ENCODE measurements at places on chromosomes 2 and 18.

GRCh38 chr18:8795586-8796325, 90.4 kb downstream of the MTCL1 start:
- no peak for DNase-seq

- DNase-seq = no peak
Measured at GRCh38 chr2:37875403-37875906, 49.6 kb upstream of the RMDN2 start.

DNA sequence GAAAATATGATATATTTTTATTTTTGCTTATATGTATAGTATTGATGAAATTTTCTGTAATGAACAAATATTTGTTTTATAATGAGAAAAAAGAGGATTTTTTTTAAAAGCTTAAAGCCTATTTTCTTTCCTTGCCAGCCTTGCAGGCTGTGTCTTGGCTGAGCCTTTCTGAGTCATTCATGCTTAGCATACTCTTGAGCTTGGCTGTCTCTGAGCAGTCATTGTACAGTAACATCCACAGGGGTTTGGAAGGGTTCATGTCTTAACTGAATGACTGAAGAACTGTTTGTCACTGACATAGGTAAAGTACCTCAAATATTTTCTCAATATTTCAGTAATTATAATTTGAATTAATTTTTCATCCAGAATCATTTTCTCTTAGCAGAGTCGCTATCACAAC, 49.3 kb downstream of the GPR39 start:
- no peak for DNase-seq

GRCh38 chr18:2853926-2854664, 7.3 kb downstream of the EMILIN2 start:
- no peak for DNase-seq

GRCh38 chr2:148876202-148876594, 1.2 kb downstream of the KIF5C start:
- no peak for DNase-seq

DNA sequence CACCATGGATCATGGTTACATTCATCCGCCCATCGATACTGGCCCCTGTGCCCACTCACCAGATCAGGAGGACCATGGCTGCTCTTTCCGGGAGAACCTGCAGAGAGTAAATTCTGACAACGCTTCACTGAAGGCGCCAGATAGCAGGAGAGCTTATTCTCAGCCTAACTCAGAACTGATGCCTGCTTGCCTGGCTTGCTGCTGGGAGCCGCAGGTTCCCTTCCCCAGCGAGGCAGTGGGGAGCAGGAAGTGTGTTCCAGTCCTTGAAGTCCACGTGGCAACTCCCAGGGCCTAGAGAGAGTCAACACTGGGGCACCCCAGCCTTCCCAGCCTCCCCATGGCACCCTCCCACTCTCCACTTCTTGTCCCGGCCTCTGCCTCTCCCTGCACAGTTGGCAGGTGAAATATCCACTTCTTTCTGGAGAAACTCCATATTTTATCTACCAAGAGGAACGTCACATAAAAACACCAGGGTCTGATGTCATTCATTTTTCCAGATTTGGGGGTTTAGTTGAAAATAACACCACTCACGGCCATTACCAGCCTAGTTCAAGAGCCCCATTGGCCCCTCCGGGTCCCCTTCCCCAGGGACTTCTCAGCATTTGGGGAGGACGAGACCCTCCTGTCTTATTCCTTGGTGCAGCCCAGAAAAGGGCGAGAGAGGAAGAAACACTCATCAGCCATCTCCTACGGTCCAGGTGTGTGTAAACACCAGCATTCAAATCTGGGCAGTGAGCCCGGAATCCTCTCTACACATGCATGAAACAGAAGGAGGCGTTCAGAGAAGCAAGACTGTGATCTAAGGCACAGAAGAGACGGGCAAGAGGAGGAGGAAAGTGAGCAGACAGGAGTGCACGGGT, 3.5 kb upstream of the TUBB6 start:
- no peak for DNase-seq

DNA sequence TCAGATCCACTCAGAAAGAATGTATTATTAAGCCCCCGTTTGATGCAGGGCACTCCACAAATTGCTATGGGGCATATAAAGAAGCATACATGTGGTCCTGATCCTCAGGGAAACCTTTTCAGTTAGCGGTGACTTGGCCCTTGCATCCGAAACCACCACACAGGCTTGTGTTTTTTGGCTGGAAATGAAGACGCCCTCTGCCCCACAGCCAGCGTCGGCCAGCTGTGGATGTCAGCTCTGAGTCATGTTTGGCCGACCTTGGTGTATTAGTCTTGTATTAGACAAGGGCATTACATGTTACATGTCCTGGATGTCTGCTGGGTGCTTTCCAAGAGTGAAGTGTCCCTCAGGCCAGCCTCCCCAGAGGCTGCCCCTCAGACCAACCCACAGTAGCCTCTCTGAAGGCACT, 107.6 kb upstream of the MAP3K20 start:
- peak; percentile 52 for DNase-seq

DNA sequence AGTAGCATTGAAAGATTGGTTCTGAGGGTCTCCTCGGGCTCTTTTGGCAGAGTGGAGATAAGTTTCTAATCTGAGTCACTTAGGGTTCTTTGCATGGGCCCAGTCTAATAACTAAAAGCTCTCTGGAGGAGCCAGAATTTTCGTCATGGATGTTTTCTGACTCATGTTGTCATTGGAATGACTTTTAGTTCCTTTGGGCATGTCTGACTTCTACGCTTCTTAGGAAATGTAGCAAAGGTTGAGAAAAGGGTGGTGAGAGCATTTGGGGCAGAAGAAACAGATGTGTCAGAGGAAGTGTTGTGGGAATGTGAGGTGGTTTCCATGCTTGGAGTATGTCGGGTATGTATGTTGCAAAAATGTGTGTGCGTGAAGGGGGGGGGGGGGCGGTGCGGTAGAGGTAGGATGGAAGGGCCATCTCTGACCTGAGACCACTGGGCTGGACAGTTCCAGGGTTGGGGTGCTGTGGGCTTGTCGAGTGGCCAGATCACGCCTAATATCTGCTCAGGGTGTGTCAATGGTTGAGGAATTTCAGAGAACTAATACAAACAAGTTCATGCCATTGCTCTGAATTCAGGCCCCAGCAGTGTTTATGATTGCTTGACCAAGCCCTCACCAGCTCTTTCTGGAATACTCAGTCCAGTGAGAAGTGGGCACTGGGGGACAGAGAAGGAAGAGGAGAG, 26.9 kb downstream of the KLHL29 start:
- no peak for DNase-seq

DNA sequence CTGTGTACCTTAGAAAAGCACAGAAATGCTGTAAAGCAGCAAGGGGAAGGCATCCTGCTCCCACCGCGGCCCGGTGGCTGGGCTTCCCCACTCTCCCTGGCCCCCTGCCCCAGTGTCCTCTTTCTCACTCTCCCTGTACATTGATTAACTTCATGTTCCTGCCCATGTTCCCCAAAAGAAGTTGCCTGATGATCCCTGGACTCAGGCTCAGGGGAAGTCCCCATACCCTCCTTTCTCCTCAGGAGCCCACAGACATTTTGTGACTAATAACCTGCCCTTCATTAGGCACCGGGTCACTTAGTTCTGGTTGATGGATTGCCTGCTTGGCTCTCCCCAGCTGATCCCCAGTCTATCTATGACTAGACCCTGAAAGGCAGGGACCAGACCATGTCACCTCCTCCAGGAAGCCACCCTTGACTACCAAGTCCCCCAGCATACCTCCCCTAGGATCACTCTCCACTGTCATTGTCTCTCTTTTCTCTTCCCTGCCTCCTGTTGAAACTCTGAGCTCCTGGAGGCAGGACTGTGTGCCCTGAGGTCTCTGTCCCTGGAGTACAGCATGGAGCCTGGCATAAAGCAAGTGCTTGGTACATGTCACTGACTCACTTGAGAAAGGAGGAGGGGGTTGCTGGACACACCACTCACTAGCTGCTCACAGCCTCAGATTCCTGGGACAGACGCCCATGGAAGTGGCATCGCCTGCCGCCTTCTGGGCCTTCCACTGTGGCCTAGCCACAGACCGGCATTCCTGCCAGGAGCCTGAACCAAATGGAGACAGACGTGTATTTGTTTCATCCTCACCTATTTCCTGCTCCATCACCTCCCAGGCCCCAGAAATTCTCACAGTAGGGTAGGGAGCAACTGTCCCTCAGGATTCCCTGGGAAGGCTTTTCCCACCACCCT, 13.5 kb downstream of the MALL start:
- DNase-seq = peak; percentile 33

DNA sequence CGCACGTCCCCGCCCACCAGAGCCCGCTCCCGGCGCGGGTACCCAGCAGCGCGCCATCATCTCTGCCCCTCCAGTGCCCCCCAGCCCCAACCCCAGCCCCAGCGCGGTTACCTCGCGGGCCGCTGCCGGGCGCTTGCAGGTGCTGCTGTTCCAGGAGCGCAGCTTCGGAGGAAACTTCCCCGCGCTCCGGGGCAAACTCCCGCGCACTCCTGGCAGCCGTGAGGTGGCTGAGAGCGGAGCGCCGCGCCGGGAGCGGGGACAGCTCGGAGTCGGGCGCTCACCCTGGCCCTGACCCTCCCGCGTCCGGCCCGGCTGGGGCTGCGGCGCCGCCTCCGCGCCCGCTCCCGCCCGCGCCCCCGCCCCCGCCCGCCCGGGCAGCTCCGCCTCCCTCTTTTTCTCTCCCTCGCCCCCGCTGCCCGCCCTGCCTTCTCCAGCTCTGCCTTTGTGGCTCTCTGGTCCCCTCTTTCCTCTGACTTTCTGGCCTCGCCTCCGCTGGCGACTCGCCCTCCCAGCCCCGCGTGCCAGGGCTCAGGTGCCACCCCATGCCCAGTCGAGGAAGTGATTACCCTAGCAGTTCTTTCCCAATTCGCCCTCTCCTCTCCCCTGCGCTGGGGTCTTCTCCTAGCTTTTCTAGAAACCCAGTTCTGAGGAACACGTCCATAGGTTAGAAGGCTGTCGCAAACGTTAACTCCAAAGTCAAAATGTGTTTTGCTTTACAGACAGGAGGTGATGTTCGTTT, at the start of gene CHST9:
CHST9 (minus strand) TSS at position 284 of the 739 bp plus-strand sequence. CDS start 42,499 bp downstream, outside the sequence.
- DNase-seq = no peak

GRCh38 chr2:149375801-149376361, 45.5 kb downstream of the LYPD6 start:
- DNase-seq = no peak

DNA sequence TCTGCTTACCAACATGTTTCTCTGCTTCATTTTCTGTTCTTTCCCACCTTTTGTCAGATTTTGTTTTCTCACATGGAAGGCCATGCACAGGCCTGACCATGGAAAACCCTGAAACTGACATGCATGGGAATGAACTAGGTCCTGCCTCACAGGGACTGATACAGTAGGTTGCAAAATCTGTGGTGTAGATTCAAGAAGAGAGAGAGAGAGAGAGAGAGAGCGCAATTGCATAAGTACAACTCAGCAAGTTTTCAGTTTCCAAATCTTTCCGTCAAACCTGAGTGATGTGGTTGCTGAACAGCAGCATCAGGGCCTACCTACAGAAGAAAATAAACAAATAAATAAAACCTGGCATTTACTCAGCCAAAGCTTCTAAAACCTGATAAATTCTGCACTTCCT, 87.5 kb upstream of the RNF152 start:
- peak; percentile 74 for DNase-seq

- DNase-seq = no peak
Measured at GRCh38 chr2:232137356-232138147, 176.0 kb downstream of the DIS3L2 start.

- DNase-seq = no peak
Measured at GRCh38 chr2:201320257-201320656, 36.9 kb downstream of the FLACC1 start.

GRCh38 chr18:27363872-27364271, 178.8 kb upstream of the CHST9 start:
- DNase-seq = no peak

GRCh38 chr2:4930704-4931103, 761.5 kb upstream of the SOX11 start:
- no peak for DNase-seq

DNA sequence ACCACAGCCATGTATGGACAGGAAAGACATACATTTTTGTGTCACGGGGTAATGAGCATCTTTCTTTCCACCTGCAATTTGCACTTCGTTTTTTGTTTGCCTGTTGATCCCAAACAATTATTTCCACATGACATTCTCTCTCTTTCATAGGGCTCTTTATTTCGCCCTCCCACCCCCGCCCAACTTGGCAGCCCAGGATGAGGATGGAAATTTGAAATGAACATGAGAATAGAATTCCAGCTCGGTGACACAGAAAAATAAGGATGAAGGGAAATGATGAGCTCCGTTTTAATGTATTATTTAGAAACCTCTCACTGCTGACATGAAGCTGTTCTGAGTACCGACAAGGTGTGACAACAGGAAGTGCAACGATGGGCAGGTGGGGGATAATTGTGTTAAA, 443.3 kb downstream of the SOCS6 start:
- DNase-seq = no peak

DNA sequence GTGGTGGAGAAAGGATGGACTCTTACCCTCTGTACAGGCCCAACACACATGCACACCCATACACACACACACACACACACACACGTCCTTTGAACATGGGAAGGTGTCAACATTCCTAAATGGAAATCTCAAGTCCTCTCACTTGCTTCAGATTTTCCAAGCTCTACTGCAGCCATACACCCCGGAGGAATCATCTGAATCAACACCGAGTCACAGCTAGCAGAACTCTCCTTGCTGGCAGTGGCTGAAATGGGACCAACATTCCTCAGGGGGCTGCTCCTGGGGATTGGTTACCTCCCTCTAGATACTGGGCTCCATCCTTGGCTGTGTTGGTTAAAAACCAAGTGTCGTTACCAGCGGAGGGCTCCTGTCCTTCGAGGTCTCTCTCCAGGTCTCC, 112.7 kb downstream of the BCL11A start:
- no peak for DNase-seq

DNA sequence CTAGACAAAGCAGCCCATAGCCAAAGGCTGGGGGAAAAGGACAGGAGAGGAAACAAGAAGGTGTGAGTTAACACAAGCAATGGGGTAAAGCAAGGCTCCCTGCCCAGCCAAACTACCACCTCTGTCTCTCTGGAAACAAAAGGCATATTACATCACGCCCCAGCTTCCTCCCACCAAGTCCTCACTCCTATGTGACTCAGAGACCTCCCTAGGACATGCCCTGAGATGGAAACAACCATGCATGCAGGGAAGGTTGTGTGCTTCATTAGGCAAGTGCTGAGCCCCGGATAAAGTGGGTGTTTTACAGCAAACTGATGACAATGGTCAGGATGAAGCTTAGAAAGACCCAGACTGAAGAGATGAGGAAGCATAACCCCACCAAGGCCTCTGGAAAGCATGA, 9.0 kb upstream of the ATRAID start:
- DNase-seq = peak; percentile 84

DNA sequence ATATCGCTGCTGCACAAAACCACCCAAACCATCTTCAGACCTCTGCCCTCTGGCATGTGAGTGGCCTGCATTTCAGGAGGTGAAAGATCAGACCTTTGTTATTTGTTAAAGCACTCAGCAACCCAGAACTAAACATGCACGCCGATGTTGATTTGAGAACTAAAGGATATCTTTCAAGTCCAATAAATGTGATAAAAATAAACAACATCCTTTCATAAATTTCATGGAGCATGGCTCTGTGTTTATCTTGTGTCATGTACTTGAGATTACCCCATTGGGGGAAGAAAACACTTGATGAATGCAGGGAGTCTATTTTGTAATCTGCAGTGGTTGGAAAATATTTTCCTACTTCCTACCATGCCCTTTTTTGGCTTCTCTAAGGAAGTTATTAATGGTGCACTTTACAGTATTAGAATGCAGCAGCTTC, 70.8 kb upstream of the GATA6 start:
- peak; percentile 13 for DNase-seq
